ENCODE measurements at places on chromosomes 16 and 17.

DNA sequence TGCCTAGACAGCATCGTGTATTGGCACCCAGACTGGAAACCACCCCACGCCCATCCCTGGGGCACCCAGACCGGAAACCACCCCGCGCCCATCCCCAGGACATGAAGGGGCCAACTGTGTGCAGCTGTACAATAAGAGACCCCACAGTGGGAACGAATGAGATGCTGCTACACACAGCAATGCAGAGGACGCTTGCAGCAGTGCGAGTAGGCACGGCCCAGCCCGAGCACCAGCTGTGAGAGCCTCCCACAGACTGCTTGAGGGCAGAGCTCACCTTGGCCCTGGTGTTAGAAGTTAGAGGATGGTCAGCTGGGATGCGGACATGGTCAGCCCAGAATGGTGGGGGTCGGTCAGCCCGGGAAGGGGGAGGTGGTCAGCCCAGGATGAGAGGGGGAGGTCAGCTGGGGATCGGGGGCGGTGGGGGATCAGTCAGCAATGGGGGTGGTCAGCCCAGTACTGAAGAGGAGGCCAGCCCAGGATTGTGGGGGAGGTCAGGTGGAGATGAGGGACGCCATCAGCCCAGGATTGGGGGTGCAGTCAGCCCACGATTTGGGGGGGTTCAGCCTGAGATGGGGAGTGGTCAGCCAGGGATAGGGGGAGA, 340.0 kb downstream of the C16orf95 start:
- DNase-seq, result no peak

GRCh38 chr16:87706278-87707000, 59.3 kb downstream of the KLHDC4 start:
- no peak for DNase-seq

DNA sequence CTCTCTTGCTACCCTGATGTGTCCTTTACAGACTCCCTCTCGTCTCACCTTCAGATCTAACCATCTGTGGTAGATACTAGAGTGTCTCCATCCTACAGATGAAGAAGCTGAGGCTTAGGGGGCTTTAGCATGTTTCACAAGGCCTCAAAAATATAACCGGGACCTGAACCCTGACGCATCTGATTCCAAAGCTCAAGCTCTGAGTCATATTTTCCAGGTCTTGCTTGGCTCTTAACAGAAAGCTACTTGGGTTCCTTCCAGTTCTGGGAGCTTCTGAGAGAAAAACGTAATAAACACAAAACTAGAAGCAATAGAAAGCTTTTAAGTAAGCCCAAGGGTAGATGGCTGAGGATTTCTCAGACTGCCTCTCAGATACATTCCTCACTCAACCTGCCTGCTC, 224.3 kb upstream of the EEF2KMT start:
- DNase-seq, result no peak

DNA sequence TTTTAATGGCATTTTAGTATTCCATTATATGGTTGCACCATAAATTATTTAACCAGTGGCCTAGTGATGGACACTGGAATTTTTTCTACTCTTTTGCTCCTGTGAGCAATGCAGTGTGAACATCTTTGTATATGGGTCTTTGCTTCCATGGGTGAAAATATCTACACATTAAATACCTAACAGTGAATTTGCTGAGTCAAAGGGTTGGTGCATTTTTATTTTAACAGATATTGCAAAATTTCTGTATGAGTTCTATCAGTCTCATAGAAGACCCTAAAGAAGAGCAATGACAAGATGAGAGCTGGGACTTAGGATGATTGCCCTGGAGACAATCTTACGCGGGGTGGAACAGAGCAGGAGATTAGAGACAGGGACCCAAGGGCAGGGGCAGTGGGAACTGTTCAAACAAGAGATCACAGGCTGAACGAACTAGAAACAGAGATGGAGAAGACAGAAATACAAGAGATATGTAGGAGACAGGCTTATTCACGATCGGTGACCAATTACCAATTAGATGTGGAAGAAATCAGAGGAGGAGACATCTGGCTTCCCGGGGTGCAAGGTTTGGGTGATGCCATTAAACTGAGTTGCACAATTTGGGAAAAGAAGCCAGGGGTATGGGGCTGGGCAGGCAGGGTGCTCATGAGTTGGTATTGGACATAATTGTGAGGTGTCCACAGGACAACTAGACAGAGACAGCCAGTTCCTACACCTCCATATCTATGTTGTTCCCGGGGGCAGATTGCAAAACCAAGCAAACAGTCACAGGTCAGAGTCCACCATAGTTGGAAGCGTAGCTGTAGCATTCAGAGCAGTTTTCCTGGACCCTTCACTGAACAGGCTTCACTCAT, 39.9 kb upstream of the LONP2 start:
- no peak for DNase-seq

DNA sequence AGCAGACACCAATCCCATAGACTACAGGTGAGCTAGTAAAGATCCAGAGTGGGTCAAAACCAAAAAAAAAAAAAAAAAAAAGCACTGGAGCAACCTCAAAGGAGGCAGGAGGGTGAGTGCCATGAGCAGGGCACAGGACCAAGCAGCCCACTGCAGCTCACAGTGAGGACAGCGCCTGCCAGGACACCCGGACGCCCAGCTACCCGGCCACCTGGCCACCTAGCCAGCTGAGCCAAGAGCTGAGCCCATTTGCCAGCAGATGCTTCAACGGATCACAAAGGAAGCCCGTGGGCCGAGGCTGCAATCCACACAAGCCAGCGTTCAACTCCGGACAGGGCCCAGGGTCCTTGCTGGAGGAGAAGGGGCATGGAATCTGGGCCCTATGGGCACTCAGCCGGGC, 15.1 kb downstream of the AXIN1 start:
- no peak for DNase-seq

DNA sequence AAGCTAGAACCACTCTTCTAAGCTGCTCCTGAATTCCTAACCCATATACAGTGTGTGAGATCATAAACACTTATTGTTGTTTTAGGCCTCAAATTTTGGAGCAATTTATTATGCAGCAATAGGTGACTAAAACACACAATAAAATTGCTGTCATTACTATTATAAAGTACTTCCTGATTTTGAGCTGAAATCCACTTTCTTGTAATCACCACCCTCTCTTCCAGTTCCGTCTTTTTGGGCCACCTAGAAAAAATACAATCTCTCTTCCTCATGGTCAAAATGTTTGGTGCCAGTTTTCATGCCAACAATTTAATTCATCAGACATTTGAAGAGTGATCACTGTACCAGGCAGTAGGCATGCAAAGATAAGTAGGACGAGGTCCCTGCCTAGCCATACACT, 43.3 kb upstream of the NF1 start:
- DNase-seq, result no peak

DNA sequence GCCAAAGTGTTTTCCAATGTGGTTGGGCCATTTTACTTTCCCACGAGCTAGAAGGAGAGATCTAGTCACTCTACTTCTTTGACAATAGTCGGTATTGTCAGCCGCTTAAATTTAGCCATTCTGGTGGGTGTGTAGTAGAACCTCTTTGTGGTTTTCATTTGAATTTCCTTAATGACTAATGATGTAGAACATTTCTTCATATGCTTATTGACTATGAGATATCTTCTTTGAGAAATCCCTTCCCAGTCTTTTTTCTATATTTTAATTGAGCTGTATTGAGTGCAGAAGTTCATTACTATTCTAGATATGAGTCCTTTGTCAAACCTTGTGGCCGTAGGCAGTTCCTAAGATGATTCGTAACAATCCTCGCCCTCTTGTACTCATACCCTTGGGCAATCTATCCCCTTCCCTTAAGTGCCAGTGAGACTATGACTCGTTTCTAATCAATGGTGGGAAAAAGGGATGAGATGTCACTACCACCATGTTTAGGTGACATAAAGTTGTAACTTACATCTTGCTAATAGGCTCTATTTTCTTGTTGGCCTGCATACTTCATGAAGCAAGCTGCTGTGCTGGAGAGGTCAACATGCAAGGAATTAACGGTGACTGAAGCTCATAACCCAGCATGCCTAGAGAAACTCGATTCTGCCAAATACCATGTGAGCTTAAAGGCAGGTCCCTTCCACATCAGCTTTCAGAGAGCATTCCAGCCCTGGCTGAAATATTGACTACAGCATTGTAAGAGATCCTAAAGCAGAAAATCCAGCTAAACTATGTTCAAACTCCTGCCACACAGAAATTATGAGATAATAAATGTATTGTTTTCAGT, 817.9 kb upstream of the SOX9 start:
- DNase-seq, result no peak

DNA sequence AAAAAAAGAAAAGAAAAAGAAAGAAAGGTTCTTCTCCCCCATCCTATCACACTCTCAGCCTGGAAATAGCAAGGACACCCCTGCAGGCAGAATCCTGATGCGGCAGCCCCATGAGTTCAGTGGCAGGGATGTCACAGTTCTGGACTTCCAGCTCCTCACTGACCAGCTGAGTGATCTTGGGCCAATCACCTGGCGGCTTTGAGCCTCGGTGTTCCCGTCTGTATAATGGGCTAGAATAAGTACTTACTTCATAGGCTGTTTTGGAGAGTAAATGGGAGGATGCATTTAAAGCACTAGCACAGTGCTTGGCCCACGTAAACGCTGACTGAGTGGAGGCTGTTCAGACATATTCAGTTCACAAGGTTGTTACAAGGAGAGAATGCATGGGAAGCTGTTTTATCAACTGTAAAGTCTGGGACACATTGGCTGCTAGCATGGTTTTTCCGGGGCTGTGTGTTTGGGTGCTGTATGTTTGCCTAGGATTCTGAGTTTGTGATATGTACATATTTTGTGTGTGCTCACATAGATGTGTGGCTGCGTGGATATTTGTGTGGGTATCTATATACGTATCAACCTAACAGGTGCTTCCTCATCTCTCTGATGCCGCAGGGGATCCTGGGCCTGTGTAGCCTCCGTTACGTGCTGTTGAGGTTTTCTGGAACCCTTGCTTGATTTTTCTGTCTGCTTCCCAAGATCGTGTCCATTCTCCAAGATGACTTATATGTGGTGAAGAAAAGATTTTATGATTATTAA, 3.4 kb downstream of the BHLHA9 start:
- no peak for DNase-seq

DNA sequence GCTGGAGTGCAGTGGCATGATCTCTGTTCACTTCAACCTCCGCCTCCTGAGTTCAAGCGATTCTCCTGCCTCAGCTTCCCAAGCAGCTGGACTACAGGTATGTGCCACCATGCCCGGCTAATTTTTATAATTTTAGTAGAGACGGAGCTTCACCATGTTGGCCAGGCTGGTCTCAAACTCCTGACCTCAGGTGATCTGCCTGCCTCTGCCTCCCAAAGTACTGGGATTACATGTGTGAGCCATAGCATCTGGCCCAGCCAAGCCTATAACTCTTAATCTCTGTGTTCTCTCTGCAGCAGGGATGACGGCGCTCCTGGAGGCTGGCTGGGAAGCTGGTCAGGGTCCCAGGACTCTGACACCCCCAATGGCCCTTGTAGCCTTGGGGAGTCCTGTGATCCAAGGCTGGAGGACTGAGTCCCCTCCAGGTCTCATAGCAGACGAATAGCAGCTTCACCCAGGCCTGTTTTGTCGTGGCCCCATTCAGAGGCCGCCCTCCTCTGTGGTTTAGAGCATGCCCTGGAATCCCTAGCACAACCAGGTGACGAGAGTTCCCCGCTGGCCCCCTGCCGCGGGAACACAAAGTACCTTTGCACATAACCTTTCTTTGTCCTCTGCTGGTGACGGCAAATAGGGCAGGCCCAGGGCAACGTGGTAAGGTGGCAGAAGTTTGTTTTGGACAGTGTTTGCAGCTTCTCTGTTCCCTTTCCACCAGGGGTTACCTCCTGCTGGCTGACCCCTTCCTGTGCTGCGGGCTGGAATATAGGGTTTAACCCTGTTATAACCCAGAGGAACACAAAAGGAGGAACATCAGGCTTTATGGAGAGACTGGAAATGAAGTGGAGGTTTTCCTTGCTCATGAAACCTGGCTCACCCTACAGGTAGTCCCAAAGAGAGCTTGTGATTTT, 43.0 kb upstream of the TOB1 start:
- no peak for DNase-seq

DNA sequence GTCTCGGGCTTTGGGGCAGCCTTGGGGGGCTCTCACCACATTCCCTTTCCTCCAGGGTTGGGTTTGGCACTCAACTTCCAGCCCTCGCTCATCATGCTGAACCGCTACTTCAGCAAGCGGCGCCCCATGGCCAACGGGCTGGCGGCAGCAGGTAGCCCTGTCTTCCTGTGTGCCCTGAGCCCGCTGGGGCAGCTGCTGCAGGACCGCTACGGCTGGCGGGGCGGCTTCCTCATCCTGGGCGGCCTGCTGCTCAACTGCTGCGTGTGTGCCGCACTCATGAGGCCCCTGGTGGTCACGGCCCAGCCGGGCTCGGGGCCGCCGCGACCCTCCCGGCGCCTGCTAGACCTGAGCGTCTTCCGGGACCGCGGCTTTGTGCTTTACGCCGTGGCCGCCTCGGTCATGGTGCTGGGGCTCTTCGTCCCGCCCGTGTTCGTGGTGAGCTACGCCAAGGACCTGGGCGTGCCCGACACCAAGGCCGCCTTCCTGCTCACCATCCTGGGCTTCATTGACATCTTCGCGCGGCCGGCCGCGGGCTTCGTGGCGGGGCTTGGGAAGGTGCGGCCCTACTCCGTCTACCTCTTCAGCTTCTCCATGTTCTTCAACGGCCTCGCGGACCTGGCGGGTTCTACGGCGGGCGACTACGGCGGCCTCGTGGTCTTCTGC, 8.4 kb downstream of the SLC16A3 start:
- no peak for DNase-seq

DNA sequence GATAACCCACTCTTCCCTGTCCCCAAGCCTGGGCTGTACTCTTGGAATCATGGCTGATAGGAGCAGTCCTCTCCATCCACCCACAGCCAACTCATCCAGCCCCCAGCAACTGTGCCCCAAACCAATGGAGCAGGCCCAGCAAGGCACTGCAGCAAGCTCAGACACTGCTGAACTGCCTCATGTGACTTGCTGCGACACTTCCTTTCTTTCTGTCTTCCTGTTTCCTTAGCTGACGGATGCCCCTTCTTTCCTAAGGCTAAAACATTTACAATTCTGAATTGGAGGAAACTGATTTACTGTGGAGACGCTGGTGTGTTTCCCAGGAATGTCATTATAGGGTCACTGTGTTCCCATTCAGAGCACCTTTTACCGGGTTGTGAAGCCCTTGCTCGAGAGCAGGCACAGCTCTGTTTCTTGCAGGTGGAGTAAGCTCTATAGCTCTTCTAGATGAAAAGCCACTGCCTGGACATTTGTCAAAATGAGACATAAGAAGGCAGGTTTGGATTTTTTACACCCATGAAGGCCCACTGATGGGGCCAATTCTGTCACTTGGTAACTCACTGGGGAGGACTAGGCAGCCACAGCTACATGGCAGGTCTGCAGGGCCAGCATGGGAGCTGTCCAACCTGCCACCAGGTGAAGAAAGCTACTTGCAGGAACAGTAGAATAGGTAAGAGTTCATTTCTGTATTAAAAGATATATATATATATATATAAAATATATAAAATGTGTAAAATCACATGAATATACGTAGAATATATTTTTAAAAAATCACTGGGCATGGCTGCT, 27.4 kb downstream of the TMEM11 start:
- DNase-seq, result no peak

Data from NCI-H1105 (cell line).